Endodermal cell (in vitro differentiated cells): ENCODE measurements at places on chromosomes 12 and 14.
A peak's percentile ranks its signal among the peaks of the same experiment; 100 is the strongest.

DNA sequence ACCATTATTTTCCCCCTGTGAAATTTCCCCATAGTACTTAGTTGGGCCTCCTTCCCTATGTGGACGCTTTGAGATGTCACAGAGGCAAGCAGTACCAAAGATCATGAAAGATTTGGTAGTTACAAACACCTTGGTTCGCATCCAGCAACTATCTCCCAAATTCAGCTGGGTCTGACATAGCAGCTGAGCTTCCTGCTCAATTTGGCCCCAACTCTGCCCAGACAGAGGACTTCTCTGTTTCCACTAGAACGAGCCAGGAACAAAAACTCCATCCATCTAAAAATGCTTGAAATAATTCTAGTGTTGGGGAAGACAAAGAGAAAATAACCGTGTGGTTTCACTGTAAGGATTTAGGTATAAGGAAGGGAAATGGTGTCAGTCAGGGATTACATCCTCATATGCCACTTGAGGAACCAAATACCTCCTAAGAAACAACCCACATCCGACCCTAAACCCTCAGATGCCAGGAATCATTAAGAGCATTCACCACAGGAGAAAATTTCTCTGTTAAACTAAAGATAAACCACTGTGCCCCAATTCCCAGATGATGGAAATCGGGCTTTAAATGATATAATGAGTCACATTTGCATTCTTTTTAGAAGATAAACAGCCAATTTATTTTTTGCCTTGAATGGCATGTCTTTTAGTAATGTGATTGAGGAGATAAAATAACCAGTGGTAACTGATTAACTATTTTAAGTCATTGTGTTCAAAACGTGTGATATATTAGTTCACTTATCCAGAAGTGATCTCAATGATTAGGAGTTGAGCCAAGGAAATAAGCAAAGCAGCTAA is 103.7 kb upstream of the IFNG-AS1 start:
- H3K4me3 ChIP-seq = no peak overlapping the region
- no peak for DNase-seq
- peaks cover 17% of the 10 kb centered on the region for H3K4me1 ChIP-seq
- H3K27ac ChIP-seq = no peak overlapping the region
- peaks cover 11% of the 10 kb centered on the region for H3K27me3 ChIP-seq
- no peaks in the 10 kb centered on the region for H3K36me3 ChIP-seq

DNA sequence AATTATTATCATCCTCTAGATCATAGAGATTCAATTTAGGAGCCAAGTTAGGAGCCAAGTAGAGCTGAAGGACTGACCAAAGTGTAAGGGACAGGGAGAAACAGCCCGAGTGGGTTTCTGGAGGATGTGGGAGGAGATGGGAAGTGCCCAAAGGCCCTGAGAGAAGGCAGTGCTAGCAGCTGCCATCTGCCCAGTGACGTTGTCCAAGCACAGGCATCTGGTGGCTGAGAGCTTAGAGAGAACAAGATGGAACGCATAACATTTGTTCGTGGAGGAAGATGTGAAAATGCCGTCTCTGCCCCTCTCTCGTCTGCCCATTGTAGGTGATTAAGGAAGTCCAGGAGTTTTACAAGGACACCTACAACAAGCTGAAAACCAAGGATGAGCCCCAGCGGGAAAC is 34.7 kb downstream of the CD9 start:
- DNase-seq = no peak
- H3K27ac ChIP-seq = no peak overlapping the region
- H3K4me3 ChIP-seq = no peak overlapping the region
- H3K4me1 ChIP-seq = peaks cover 4% of the 10 kb centered on the region

- no peaks in the 10 kb centered on the region for H3K27me3 ChIP-seq
- no peaks in the 10 kb centered on the region for H3K4me1 ChIP-seq
- no peak overlapping the region for H3K27ac ChIP-seq
- H3K36me3 ChIP-seq = no peaks in the 10 kb centered on the region
Measured at GRCh38 chr12:91870872-91871707, 274.6 kb downstream of the BTG1 start.

- H3K4me3 ChIP-seq = peak overlapping the region; percentile 47
- H3K4me1 ChIP-seq = peaks cover 22% of the 10 kb centered on the region
- DNase-seq = no peak
- H3K36me3 ChIP-seq = peaks cover 64% of the 10 kb centered on the region
- H3K27ac ChIP-seq = no peak overlapping the region
Measured at GRCh38 chr12:71536279-71536938, 96.8 kb downstream of the LGR5 start.

DNA sequence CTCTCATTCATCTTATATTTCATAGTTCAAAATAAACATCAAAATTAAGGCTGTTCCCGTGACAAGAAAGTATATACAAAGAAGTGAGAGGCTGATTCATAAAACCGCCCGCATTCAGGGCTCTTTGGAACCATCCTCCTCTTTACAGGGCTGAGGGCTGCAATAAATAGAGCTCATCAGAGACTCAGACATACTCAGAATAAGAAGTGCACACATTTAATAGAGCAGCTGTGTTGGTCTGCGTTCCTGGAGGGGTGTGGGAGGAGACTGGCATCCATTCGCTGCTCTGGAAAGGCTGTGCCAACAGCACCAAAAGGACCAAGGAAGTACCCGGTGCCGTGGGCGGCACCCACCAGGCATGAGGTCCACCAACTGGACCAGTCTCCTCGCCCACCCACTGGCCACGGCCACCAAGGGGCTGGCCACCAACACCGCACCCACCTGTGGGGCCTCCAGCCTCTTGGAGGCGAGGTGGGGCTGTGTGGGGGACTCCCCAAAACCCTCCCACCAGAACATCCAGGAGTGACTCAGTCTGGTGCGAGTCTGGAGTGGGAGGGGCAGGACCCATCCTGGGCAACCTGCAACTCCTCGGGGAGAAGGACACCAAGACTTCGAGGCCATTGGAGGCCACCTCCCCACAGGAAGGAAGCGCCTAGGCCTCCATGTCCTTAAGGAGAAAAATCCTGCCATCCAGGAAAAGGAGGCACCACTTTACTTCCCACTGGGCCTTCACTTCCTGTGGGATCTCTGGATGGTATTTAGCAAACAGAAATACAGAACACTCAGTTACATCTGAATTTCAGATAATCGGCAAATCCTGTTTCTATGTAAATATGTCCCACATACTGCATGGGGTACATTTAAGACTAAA is 32.7 kb downstream of the VCPKMT start:
- H3K27ac ChIP-seq = no peak overlapping the region
- no peaks in the 10 kb centered on the region for H3K27me3 ChIP-seq
- no peaks in the 10 kb centered on the region for H3K36me3 ChIP-seq
- H3K4me1 ChIP-seq = no peaks in the 10 kb centered on the region
- no peak overlapping the region for H3K4me3 ChIP-seq

- H3K36me3 ChIP-seq = no peaks in the 10 kb centered on the region
- DNase-seq = no peak
- peaks cover 15% of the 10 kb centered on the region for H3K27me3 ChIP-seq
- no peak overlapping the region for H3K27ac ChIP-seq
Measured at GRCh38 chr12:107372229-107372658, 278.9 kb upstream of the CRY1 start.

GRCh38 chr12:127271776-127272175 is 995.2 kb upstream of the TMEM132C start:
- H3K36me3 ChIP-seq = no peaks in the 10 kb centered on the region
- DNase-seq = no peak
- H3K27me3 ChIP-seq = no peaks in the 10 kb centered on the region
- no peak overlapping the region for H3K4me3 ChIP-seq
- H3K27ac ChIP-seq = no peak overlapping the region

DNA sequence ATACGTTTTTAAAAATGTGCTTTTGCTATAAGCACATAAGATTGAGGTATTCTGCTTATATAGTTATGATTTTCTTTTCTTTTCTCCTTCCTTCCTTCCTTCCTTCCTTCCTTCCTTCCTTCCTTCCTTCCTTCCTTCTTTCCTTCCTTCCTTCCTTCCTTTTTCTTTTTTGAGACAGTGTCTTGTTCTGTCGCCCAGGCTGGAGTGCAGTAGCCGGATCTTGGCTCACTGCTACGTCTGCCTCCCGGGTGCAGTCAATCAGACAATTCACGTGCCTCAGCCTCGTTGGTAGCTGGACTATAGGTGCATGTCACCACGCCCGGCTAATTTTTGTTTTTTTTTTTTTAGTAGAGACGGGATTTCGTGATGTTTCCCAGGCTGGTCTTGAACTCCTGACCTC is 5.8 kb downstream of the CFAP54 start:
- no peak for DNase-seq
- peaks cover 14% of the 10 kb centered on the region for H3K27me3 ChIP-seq
- H3K27ac ChIP-seq = no peak overlapping the region
- no peaks in the 10 kb centered on the region for H3K36me3 ChIP-seq
- no peak overlapping the region for H3K4me3 ChIP-seq
- no peaks in the 10 kb centered on the region for H3K4me1 ChIP-seq

DNA sequence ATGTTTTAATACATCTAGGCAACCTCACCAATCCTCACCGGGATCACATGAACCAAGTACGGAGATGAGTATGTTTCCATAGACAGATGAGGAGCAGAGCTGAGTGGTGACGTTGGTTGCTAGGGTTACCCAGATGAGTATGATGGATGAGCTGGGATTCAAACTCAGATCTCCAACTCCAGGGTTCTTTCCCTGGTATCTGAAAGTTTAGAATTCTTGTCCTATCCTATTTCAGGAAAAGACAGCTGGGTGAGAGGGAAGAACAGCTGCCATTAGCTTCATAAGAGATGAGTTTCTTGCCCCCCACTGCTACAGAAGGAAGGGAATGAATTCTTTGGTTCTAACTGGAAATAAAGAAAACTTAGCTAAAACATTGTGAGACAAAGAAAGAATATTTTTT is 728.9 kb upstream of the TBX3 start:
- no peak for DNase-seq
- no peaks in the 10 kb centered on the region for H3K4me1 ChIP-seq
- H3K36me3 ChIP-seq = no peaks in the 10 kb centered on the region
- no peak overlapping the region for H3K4me3 ChIP-seq

- no peaks in the 10 kb centered on the region for H3K36me3 ChIP-seq
- peak overlapping the region; percentile 65 for H3K4me3 ChIP-seq
- H3K4me1 ChIP-seq = peaks cover 26% of the 10 kb centered on the region
- no peak overlapping the region for H3K27ac ChIP-seq
Measured at GRCh38 chr12:18754124-18754707, 16.3 kb downstream of the CAPZA3 start.

DNA sequence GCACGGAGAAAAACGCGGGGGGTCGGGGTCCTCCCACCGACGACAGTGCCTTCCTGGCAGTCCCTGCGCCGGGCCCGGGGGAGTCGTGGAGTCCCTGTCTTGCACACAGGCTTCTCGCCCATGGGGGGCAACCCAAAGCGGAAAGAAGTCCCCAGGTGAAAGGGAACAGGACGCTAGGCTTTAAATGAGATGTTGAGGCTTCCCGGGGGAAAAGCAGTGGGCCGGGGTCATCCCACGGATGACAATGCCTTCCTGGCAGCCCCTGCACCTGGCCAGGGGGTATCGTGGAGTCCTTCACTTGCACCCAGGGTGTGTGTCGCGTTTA is 162.9 kb upstream of the ALG10B start:
- no peaks in the 10 kb centered on the region for H3K36me3 ChIP-seq
- H3K27ac ChIP-seq = no peak overlapping the region
- no peak for DNase-seq
- no peaks in the 10 kb centered on the region for H3K4me1 ChIP-seq
- H3K27me3 ChIP-seq = no peaks in the 10 kb centered on the region

GRCh38 chr14:59352961-59353360 is 112.2 kb downstream of the GPR135 start:
- H3K4me3 ChIP-seq = no peak overlapping the region
- no peak for DNase-seq
- peaks cover 95% of the 10 kb centered on the region for H3K36me3 ChIP-seq

DNA sequence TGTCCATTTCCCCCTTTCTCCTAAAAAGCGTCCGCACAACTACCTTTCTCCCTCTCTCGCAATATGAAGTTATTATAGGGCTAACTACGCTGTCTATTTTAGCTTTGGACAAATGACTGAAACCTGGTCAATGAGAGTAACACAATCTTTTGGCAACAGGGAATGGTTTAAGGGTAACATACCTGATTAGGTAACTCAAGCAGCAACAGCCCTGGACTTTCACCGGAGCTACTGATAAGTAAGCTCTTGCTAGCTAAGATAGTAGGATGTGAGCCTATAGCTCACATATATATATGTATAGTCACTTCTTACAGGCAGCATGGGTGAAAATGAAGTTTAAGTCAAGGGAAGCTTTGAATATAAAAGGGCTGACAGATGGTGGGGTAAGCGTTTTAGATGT is 313.0 kb downstream of the CEP128 start:
- no peaks in the 10 kb centered on the region for H3K4me1 ChIP-seq
- no peaks in the 10 kb centered on the region for H3K27me3 ChIP-seq
- H3K36me3 ChIP-seq = no peaks in the 10 kb centered on the region

DNA sequence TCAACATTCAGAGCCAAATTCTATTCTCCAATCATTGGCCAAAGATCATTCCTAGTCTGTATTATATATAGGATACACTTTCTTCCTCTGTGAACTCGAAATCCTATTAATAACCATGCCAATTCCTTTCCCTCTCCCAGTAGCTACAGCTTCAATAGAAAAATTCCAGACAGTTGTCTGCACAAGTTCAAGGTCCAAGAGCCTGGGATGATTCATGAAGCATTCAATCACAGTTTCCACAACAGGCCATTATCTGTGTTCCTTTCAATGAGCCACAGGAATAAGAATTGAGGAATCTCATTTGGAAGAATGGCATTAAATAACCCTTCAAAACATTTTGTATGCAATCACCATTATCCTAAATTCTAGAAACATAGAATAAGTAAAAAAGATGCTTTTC is 437.4 kb downstream of the RMST start:
- no peaks in the 10 kb centered on the region for H3K36me3 ChIP-seq
- no peak overlapping the region for H3K4me3 ChIP-seq
- H3K4me1 ChIP-seq = no peaks in the 10 kb centered on the region
- no peak for DNase-seq
- H3K27me3 ChIP-seq = no peaks in the 10 kb centered on the region

DNA sequence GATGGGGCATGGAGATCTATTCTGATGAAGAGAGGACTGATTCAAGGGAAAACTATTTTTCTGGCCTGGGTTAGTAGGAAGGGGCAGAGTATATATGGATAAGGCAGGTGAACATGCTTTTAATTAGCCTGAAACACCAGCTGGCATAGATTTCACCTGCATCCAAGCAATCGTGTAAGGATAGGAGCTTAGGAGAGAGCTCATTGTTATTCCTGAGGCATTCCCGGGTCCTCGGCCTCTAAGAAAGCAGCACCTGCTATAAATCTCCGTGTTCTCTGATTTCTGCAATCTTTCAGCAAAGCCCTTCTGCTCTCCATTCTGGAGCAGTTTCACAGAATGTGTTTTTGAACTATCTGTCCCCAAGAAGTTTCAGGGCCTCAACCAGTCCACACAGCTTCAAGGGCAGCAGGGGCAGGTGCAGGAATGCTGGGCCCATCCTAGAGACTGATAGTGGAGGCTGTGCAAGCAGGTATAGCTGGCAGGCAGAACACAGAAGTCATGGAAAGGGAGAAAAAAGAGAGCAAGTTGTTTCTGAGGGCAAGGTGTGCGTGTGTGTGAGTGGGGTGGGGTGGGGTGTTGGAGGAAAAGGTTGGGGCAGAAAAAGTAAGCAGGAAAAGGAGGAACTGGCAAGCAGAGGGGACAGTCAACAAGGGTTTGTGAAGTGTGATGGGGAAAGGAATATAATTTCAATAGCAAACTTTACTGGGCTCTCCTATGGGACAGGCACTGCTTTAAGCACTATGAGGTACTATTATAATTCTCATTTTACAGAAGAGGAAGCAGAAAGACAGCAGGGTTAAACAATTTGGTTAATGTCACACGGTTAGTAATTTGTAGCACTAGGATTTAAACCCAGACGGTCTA is 203.7 kb upstream of the SSTR1 start:
- H3K4me3 ChIP-seq = no peak overlapping the region
- no peaks in the 10 kb centered on the region for H3K36me3 ChIP-seq
- H3K27ac ChIP-seq = no peak overlapping the region
